Activated T-cell treated with anti-CD3 and anti-CD28 coated beads for 4 hours (primary cell): ENCODE measurements at places on chromosomes 3 and 15.

DNA sequence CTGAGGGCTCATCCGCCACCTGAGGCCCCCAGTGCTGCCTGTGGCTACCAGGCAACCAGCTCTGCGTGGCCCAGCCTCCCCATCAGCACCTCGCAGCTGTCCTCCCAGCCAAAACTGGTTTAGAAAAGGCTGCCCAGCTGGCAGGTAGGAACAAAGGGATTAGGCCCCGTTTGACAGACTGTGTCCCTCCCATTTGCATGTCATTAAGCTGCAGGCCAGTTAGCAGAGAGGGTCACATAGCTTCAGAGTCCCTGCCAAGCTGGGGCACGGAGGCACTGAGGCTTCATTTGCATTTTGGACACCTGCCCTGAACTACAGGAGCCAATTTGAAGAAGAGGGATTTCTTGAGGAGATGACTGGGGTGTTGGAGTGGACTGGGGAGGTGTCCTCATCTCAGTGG lies 177.9 kb downstream of the TLE3 start:
- DNase-seq: no peak

DNA sequence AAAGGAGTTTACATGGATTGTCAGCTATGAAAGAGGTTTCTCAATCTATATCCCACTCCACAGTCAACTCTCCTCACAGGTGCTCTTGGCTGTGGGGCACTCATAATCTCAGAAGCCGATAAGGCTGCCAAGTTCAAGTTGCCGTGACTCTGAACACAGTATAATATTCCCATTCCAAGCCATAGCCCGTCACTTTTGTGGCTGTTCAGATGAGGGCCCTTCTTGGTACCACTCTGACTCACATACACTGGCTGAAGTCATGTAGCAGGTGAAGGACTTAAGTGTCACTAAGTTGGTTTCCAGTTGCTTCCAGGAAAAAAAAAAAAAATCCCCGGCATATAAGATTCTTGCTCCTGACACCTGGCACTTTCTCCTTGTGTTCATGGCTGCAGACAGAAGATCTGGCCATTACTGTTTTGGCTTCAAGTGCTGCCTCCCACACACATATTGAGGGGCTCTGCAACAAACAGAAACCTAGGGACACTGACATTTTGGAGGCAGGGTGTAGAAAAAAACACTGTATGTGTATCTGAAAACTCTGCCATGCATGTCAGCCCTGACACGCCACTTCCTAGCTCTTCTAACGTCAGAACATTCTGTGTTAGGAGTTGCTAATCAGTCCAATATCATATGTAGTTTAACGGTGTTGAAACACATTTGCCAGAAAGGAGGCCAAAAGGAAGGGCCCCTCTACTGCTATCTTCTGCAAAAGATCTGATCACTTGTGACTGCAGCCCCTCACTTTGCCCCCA lies 170.2 kb upstream of the ICE2 start:
- no peak for DNase-seq

DNA sequence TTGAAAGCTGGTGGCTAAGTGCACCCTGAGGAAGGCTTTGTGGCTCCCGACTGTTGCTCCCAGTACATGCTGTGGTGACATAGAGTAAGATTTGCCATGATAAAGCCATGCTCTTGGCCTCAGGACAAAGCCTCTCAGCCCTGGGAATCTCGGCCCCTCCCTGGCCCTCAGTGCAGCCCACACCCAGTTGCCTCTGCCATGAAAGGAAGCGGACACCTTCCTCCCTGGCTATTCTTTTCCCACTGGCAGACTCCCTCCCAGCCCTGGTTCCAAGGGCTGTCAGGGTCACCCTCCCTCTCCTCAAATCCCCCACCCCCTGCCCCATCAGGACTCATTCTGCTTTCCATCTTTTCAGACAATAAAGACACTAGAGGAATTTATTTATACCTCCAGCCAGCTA lies 119.8 kb upstream of the NEO1 start:
- DNase-seq: no peak

- DNase-seq: no peak
These were observed 85.6 kb downstream of the PDCD6IP start for GRCh38 chr3:33883951-33884561.

DNA sequence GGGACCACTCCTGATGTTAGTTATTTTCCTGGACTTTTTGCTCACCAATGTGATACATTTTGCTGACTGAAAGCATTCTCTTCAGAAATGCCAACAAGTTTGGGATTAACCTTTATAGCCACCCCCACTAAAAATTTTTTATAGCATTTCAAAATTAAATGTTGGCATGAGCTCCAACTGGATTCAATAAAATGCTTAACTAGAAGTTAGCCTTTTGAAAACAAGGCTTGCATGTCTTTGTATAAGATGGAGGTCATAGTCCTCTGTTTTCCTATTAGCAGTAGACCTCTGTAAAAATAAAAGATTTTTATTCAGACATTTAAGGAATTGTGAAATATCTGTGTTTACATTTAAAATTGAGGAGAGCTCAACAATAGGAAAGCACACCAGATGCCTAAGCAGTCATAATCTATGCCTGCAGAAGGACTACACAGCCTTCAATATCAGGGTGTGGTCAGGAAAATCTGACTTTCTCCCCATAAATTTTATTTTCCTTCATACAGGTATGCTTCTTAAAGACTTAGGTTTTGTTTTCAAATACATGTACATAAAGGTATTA lies 87.2 kb downstream of the DNAJC13 start:
- no peak for DNase-seq

GRCh38 chr3:12316253-12316652 lies 27.4 kb downstream of the PPARG start:
- DNase-seq: no peak

DNA sequence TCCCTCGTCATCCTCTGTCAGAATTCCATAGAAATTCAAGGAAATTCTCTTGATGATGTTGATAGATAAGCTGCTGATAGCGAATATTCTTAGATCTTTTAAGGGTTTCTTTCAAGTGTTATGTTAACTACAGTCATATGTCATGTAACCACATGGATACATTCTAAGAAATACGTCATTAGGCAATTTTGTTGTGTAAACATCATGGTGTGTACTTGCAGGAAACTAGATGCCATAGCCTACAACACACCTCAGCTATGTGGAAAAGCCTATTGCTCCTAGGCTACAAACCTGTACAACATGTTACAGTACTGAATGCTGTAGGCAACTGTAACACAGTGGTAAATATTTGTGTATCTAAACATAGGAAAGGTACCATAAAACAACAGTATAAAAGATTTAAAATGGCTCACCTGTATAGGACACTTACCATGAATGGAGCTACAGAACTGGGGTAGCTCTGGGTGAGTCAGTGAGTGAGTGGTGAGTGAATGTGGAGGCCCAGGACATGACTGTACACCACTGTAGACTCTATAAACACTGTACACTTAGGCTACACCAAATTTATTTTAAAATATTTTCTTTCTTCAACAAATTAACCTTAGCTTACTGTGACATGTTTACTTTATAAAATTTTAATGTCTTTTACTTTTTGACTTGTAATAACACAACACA lies 34.6 kb downstream of the GLDN start:
- DNase-seq: no peak

DNA sequence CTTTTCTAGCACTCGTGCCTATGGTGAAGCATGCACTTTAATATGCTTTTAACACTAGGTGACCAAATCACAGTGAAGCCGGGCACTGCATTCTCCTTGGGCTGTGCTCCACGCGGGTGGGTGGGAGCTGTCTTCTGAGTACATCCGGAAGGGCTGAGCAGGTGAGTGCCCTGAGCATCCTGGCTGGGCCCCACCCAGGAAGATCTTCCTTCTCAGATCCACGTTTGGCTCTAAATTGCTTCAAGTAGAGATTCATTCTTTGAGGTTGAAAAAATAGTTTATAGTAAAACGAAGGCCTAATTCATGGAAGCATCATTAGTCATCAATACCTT lies 73.9 kb upstream of the BLM start:
- DNase-seq: no peak
